ENCODE measurements at places on chromosomes 3 and 15.

DNA sequence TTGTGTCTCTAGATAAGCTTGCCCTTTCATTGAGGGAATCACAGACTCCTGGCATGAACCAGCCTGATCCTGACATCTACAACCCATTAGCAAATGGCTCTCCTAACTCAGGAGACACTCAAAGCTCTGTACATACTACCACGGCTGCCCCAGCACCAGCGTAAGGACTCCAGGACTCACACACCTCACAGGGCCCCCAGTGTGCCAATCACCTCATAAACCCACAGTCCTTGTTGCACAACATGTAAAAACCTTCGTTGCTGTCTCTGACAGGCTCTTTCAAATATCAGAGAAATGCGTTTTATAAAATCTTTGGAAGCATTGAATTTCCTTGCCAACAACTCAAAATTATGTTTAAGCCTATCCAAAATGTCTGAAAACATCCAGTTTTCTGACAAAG lies 7.3 kb downstream of the FYCO1 start:
- no peak for DNase-seq

GRCh38 chr3:52422669-52423068 lies 22.2 kb downstream of the SEMA3G start:
- DNase-seq = no peak

- no peak for DNase-seq
These were observed 32.1 kb upstream of the RFTN1 start for GRCh38 chr3:16545413-16546185.

DNA sequence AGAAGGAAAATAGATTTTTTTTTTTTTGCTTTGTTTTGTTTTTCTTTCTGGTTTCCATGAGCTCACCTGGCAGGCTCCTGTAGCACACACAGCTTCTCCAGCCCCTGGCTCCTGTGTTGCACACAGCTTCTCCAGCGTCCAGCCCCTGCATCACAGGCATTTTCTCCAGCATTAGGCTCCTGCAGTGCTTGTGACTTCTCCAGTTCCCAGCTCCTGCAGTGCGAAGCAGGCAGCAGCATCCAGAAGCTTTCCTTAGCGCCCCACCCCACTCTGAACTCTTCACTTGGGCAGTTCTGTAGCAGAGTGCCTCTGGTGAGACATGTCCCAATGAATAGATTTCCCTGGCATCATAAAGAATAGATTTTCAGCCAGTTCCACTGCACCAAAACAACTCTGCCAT lies 5.5 kb upstream of the CCDC39 start:
- DNase-seq = no peak

- DNase-seq = no peak
These were observed 982.5 kb downstream of the TBL1XR1 start for GRCh38 chr3:176214758-176215157.

GRCh38 chr15:47203993-47204392 lies 513.3 kb upstream of the SEMA6D start:
- DNase-seq = no peak

GRCh38 chr15:50182219-50183013 lies 420 bp downstream of the SLC27A2 start:
- no peak for DNase-seq

GRCh38 chr15:42890161-42890913 lies 30.2 kb downstream of the TTBK2 start:
- no peak for DNase-seq

DNA sequence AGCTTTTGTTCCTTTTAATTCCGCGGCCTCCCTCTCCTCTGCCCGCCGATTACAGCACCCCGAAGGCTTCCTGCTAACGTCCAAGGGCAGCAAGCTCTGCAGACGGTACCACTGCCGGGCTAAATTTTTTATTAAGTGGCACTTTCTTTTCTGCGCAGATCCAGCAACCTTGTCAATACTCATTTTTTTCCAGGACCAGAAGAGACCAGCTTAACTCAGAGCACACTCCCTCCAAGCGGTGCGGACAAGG lies 542 bp upstream of the MEIS2 start:
- DNase-seq = no peak

GRCh38 chr3:28349469-28350000 lies 911 bp upstream of the AZI2 start:
- no peak for DNase-seq

GRCh38 chr3:101994386-101994785 lies 145.1 kb downstream of the NFKBIZ start:
- no peak for DNase-seq

GRCh38 chr3:23241256-23241655 lies 38.1 kb downstream of the UBE2E2 start:
- DNase-seq = no peak

DNA sequence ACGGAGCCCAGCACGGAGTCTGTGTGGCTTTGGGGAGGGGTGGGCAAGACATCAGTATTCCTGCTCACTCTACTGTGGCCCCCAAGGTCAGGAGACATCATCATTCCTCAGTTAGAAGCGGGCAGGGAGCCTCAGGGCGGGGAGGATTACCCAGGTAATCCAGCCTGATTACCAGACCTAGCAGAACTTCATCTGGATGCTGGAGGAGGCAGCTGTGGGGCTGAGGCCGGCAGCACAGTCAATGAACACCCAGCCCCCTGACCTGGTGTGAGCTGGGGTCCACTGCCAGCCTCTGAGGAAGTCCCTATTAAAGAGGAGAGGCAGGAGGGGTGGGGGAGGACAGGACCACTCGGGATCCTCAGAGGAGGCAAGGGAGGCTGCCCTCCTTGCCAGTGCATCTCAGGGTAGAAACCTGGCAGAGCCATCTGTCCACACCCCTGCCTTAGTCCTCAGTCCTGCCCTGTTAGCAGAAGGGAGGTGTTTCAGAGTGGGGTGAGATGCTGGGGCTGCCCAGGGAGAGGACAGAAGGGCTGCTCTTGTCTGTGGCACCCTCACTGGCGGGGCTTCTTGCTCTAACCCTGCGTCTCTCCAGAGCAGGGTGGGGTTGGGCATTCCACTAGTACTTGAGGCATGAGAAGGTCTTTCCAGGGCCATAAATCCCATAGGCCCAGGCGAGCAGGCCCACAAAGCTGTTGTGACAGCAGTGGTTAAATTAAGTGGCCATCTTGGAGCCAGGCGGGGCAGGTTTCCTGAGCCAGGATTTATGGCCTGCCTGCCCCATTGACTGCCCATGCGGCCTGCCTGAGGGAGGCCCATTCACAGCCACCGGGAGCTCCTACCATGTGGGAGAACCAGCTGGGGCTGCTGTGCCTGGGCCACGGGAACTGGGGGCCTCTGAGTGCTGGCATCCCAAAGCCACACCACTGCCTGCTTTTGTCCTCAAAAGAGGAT lies 82.1 kb downstream of the LINGO1 start:
- no peak for DNase-seq

DNA sequence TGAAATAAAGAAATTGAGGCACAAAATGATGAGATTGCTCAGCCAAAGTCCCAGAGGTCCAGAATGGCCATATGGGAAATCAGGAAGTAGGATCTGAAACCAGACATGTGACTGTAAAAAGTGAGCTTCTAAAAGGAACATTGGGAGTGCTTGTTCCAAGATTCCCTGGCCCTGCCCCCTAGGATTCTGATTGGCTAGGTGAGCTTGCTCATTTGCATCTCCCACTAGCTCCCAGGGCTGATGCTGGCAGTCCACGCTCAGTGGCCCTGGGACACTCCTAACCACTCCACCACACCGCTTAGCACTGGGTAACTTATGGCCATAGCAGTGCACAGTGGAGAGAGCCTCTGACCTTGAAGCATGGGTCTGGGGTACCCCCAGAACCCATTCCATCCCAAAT lies 326.7 kb downstream of the NTRK3 start:
- no peak for DNase-seq

- DNase-seq = no peak
These were observed 435.1 kb upstream of the CNTN3 start for GRCh38 chr3:75049533-75049932.

DNA sequence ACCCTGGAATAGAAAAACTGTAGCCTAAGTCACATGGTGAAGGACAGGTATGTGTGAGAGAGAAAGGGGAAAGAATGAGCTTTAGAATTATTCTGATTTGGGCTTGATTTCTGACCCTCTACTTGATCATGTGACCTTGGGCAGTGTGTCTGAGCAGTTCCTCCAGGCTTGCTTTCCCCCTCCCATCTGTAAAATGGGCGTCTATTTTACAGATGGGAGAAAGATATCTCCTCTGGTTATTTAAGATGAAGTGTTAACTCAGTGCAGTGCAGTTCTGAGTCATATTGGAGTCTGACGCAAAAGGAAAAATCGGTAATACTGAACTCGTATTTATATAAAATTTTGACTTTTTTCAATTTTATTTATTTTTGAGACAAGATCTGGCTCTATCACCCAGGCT lies 38.1 kb upstream of the LMOD3 start:
- no peak for DNase-seq

All from NCI-H1417 treated with DMSO at 0.1 percent for 48 hours (cell line).